ENCODE measurements at places on chromosomes 5 and 9. TPM values are rescaled to one million over a fixed set of nuclear protein-coding genes. Genes with fewer than 3 reads are reported as not detected.

DNA sequence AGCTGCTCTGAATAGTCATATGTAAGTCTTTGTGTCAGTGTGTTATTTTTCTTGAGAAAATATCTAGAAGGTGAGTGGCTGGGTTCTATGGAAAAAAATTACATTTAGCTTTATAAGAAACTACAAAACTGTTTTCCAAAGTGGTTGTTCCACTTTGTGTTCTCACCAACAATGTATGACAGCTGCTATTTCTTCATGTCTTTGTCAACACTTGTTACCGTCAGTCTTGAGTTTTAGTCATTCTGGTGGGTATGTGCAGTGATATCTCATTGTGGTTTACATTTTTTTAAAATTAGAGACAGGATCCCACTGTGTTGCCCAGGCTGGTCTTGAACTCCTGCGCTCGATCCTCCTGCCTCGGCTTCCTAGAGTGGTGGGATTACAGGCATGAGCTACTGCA, 246.4 kb downstream of the PJA2 start:
- no peak for DNase-seq

DNA sequence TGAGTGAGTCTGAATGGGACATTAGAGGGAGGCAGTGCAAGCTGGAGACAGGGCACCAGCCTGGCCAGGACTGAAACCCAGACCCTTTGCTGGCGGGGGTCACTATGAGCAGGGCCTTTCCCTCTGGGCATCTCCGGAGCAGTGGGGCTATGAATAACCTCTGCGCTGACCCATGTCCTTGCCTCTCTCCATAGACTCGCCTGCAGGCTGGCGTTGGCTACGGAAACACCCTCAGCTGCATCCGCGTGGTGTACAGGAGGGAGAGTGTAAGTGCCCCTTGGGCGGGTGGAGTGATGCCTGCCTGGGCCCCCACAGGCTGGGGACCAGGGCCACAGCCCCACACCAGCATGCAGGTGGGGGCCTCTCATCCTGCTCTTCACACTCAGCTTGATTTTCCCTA, 15.8 kb downstream of the SLC25A48 start:
- no peak for DNase-seq

GRCh38 chr9:79512251-79512650, 59.5 kb upstream of the TLE4 start:
- DNase-seq, result no peak

GRCh38 chr5:150404121-150404520, 8.6 kb downstream of the CD74 start:
- DNase-seq, result no peak

Gene SLC25A25
- total RNA-seq, result 8.7 TPM

DNA sequence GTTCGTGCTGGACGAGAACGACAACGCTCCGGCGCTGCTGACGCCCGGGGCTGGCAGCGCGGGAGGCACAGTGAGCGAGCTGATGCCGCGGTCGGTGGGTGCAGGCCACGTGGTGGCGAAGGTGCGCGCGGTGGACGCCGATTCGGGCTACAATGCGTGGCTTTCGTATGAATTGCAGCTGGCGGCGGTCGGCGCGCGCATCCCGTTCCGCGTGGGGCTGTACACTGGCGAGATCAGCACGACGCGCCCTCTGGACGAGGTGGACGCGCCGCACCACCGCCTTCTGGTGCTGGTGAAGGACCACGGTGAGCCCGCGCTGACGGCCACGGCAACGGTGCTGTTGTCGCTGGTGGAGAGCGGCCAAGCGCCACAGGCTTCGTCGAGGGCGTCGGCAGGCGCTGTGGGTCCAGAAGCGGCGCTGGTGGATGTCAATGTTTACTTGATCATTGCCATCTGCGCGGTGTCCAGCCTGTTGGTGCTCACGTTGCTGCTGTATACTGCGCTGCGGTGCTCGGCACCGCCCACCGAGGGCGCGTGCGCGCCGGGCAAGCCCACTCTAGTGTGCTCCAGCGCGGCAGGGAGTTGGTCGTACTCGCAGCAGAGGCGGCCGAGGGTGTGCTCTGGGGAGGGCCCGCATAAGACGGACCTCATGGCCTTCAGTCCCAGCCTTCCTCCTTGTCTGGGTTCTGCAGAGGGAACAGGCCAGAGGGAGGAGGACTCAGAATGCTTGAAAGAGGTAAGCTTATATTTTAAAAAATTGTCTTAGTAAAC, 2.2 kb downstream of the PCDHA13 start:
- DNase-seq, result no peak

DNA sequence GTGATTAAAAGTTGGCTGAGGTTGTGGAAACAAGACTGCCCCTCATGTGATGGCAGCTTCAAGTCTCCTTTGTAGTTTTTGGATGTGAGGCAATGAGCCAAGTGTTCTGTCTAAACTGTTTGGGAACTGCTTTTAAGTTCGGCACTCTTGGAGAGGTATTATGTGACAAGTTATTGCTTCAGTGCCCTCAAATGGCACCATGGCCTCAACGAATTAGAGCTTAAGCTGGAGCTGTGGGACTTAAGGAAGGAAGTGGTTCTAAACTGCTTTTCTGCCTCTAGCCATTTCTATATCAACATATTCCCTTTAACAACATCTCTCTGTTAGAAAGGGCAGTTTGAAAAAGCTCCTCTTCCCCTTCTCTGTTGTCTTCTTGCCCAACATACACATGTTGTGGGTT, 227.7 kb downstream of the RFK start:
- DNase-seq, result no peak

DNA sequence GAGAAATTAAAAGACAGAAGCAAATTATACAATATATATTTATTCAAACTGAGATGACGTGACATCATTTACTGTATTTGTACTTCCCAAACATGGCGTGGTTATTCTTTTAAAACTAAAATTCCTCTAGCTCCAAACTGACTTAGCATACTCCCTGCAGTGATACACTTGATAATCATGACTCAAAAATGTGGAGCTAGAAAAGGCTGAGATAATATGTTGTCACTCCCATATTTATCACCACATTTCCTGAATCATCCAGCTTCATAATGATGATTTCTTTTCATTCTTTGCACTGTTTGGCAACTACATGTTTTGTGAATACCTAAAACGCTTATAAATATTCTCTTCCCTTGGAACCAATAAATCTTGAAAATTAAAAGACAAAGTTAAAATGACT, 341.0 kb downstream of the EBF1 start:
- no peak for DNase-seq

- DNase-seq, result no peak
Observed at GRCh38 chr5:161085056-161085455, 233.0 kb upstream of the ATP10B start.

Gene OR2S2
- not detected for total RNA-seq

Gene PLCXD3
- not detected for total RNA-seq

Gene SNX24
- 21.8 TPM for total RNA-seq
